A673 (cell line): ENCODE measurements at places on chromosomes 5 and 9.
A peak's percentile ranks its signal among the peaks of the same experiment; 100 is the strongest.

DNA sequence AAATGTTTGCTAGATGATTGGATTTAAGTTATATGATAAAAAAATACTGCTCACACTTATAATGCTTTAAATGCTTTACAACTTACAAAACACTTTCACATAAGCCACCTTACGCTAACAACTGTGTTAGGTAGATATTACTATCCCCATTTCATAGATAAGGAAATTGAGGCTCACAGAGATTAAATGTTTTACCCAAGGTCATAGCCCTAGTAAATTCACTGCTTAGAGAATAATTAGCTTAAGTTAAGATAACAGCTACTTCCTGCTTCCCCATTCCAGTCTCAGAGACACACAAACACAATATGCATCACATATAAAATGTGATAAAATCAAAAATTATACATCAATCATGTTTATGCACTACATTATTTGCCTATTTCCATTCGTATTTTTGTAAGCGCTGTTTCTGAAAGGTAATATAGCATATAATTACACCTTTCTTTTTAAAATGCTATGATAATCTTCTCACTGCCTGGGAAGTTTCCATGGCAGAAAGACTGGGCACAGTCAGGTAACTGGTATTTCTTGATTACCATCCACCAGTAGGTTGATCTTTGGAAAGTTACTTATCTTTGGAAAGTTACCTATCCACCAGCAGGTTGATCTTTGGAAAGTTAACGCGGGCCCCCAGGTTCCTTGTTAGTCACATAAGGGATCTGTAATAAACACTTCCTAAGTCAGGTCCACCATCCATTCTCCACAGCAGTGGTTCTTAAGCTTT, 101.1 kb downstream of the NFIB start:
- DNase-seq: no peak

- no peak for DNase-seq
Observed at GRCh38 chr5:138544181-138545134, 1.4 kb upstream of the ETF1 start.

GRCh38 chr9:106675780-106676179, 187.2 kb upstream of the ZNF462 start:
- no peak for DNase-seq

GRCh38 chr5:16853518-16853917, 82.6 kb downstream of the MYO10 start:
- DNase-seq: no peak

DNA sequence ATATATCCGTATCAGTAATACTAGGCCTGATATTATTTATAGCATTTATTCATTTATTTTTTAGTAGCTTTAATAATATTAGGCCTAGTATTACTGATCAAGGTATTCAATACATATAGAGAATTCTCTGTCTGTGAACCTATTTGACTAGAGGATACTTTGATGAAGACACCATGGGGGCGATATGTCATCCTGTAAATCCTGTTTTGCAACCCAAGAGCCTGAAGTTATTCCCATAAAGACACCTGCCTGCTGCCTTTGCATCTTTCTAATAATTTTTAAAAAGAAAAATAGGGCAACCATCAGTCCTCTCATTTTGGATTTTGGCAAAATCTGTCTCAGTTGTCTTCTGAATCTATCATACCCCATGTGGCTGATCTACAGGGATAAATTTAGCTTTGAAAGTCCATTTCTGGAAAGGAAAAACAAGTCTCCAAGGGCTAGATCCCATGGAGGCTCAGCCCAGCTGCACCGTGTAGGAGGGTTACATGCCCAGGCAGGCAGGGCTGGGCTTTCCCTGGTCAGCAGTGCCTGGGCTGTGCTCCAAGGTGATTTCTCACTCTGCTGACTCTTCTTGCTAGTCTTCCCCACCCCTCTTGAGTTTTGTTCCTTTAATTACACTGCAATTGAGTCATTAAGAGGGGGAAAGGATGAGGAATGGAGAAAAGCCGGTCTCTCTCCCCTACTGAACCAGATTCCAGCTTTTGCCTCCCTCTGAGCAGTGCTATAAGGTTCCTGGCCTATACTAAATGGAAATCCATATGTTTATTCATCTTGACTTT, 169.0 kb downstream of the TRIM32 start:
- DNase-seq: no peak

GRCh38 chr9:78252616-78253015, 16.7 kb downstream of the CEP78 start:
- DNase-seq: no peak

GRCh38 chr9:114166614-114167572, 11.6 kb downstream of the COL27A1 start:
- DNase-seq: no peak

DNA sequence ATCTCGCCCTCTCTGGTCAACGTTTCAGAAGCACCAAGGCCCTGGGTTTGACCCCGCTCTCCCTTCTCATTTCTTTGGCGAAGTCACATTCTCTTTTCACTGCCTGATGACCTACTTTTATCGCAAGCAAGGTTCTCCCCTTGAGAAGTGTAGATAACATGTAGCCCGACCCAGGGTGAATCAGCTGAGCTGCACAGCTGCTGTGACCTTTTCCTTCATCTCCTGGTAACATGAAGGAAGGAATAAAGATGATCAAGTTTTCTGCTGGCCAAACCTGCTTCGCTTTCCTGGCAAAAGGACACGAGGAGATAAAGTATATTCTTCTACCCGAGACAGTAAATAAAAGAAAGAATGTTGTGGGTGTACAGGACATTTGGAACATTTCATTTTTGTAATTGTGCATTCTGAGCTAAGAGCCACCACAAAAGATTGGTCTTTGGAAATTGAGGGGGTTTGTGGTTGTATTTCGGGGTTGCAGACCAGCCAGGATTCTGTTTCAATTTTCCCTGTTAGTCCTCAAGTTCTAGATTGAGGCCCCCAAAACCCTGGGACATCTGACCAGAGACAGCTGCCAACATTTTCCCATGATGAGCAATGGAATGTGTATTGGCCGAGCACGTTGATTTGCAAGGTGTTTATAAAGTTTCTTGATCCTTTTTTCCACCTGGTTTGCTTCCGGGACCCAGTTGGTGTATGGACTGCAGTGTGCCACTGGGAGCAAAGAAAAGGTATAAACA, 155.1 kb upstream of the ZNF462 start:
- no peak for DNase-seq

- peak; percentile 27 for DNase-seq
Observed at GRCh38 chr5:117889596-117889995, 1098.8 kb downstream of the DTWD2 start.

- no peak for DNase-seq
Observed at GRCh38 chr5:52808316-52808901, 20.7 kb downstream of the ITGA1 start.

DNA sequence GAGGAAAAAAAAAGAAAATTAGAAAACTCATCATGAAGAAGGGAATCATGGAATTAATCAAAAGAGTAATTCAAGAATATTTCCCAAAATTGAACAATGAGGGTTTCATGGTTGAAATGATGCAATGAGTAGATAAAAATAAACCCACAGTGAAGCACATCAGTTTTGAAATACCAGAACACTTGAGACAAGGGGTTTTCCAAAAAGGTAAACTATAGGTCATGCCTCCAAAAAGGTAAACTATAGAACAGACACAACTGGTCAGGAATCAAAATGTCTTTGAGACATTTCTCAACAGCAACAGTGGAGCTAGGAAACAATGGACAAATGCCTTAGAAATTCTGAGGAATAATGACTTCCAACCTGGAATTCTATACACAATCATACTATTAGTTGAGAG, 60.2 kb upstream of the PCSK5 start:
- DNase-seq: no peak

DNA sequence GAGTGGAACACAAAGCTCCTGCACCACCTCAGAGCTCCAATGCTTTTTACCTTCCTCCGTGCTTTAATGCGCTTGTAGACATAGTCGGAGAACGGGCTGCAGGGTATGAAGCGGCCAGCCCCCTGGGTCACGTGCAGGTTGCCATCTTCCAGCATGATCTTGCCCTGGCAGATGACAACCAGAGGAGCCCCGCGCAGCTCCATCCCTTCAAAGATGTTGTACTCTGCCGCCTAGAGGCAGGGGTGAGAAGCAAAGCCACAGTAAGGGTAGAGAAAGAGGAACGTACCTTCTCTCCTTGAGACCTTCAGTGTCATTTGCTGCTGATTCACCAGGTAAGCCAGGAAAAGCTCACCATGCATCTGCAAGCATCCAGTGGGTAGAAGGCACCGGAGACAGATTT, 112.3 kb downstream of the DPYSL3 start:
- no peak for DNase-seq

DNA sequence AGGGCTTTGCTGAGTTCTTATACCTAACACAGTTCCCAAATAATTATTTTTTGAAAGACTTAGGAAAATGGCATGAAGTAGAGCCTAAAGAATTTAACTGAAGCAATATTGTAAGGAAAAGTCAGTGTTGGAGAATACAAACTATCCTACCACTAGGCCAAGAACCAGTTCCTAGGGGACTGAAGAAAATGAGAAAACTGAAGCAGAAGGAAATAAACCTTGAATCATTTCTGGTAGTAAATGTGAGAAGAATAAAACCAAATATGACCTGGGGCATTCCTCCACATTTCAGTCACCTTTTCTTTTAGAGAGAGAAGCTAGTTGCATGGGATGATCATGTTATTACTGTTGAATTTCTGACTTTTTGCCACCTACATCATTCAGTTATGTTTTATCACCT, 1393.9 kb upstream of the C9orf72 start:
- no peak for DNase-seq

DNA sequence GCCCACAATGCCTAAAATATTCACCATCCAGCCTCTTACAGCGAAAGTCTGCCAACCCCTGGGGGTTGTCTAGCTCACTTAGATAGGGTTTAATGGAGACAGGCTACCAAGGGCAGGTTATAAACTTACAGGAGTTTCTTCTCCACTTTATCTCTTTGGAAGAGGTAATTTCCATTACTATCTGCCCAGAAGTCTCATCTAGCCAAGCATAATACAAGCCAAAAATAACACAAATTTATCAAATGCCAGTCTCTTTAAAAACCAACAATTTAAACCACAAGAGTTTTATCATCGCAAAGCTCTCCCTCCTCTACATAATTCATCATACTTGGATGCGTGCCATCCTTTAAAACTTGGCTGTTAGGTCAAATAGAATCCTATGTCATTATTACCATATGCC, 6.2 kb downstream of the RBM22 start:
- no peak for DNase-seq

DNA sequence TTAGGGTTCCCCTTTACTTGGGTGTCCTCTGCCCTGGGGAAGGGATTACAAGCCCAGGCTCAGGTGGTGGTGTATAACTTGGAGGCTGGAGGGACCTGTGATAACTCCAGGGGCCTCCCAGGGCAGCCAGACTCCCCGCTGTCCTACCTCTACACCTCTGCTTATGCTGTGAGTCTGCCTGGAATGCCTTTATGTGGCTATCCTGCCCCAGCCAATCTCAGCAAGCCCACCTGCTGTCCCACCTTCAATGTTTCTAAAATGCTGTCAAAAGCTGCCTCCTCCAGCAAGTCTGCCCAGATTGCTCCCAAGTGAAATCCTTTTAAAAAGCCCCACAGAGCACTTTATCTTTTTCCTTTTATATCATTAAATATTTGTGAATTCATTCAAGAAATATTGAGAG, 39.3 kb downstream of the DAB2IP start:
- no peak for DNase-seq

DNA sequence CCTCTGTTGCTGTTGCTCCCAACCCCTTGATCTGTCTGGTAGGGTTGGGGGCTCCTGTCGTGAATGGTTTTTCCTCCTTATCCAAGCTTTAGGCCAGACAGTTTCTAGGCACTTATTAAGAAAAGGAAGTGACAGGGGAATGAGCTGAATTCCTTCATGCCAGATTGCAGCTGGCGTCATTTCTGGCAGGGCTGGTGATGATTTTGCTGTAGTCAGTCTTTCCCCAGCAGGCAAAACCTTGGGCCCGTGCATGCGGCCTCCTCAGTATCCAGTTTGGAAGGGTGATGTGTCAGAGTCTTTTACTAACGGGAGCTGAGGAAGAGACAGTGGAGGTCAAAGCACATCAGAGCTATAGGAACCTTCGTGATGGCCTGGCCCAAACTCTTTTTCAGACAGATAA, 58.8 kb downstream of the COL27A1 start:
- no peak for DNase-seq

DNA sequence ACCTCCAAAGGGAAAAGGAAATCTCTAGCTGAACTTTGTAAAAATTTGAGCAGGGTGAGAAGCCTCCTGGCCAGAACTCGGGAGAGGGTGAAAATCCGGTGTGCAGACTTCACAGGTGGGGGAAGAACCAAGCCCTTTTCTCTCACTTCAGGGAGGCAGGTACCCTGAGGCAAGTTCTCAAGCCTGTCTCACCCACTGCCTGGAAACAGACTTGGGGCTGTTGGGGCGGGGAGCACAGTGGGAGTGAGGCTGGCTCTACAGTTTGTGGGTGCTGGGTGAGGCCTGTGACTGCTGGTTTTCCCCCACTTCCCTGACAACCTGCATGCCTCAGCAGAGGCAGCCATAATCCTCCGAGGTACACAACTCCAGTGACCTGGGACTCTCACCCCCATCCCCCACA, 187.1 kb downstream of the KIF4B start:
- DNase-seq: no peak
